Renal cortex interstitium (tissue), 15 donors: ENCODE measurements at places on chromosomes 12 and 14. TPM values are rescaled to one million over a fixed set of nuclear protein-coding genes. Genes with fewer than 3 reads are reported as not detected.

VASH1 gene
- polyA plus RNA-seq: 34.3 TPM

DPPA3 gene
- not detected for polyA plus RNA-seq

DNA sequence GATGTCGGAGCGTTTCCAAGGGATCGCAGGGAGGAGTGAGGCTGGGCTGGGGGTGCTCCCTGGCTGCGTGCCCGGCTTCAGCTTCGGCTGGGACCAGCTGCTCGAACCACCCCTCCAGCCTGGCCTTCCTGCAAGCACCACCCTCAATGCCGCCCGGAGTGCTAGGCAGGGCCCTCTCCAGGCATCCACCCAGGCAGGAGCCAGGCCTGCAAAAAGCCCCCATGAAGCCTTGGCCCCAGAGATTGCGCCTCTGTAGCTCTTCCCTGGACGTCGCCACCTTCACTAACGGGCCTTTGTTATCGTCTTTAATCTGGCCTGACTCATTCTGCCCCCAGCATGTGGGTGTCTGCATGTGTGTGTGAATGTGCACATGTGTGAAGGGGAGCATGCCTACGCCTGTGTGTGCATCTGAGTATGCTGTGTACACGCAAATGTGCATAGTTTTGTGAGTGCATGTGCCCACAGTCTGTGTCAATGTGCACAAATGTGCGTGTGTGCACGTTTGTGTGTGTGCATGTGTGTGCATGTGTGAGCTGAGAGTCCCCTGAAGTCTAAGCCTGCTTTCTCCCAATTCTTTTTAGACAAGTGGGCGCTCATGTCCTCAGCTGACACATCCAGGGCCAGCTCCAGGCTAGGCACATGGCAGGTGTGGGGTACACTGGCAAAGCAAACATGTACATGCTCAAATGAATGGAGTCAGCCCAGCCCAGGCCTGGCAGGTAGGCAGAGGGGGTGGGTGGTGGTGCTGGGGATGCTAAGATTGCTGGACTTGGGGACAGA, 195.4 kb upstream of the C14orf180 start:
- DNase-seq: no peak

DNA sequence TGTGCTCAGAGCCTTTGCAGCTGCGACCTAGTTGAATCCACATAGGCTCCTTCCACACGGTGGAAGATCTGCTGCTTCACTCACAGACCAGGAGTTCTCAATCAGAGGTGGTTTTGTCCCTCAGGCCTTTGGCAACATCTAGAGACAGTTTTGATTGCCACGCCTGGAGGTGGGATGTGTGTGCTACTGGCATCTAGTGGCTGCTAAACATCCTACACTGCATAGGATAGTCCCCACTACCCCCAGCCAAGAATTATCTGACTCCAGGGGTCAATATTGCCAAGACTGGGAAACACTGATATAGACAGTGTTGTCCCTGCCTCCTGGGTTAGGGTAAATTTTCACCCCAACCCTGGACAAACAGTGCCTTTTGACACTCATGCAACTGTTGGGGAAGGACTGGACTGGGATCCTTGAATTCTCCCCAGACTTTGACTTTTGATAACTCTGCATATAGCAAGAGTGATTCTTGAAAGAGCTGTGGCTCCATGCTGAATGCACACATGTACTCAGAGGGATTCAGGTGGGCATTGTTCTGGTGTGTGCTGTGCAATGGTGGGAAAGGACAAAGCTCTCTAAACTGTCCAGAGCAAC, 39.8 kb downstream of the BAZ2A start:
- DNase-seq: no peak

DNA sequence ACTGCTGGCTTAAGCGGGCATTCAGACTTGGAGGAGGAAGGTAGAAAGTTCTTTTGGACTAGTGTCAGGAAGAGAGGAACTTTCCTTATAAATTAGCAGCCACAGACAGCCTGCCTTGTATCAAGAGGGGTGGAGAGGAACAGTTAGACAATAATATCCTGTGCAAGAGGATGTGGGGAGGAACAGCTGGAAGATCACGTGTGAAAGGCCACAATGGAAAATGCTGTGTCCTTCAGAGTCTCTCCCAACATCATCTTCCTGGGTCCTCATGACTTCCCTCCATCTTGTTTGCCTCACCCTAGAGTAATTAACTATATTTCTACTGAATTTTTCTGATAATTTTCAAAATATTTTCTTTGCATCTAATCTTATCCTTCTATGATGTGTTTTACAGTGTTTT, 117.4 kb downstream of the MGAT4C start:
- no peak for DNase-seq
